Heart left ventricle (tissue), 16 donors: ENCODE measurements at places on chromosomes 5 and 9. TPM values are rescaled to one million over a fixed set of nuclear protein-coding genes. Genes with fewer than 3 reads are reported as not detected.

- no peaks in the 10 kb centered on the region for H3K4me1 ChIP-seq
- no peaks in the 10 kb centered on the region for H3K27me3 ChIP-seq
- no peaks in the 10 kb centered on the region for H3K36me3 ChIP-seq
- DNase-seq = no peak
- H3K4me3 ChIP-seq = no peak overlapping the region
These were observed 359.0 kb upstream of the DMAC1 start for GRCh38 chr9:8158574-8158973.

GRCh38 chr5:155729684-155730059, 597.3 kb upstream of the SGCD start:
- peak; percentile 78 for DNase-seq
- H3K36me3 ChIP-seq = no peaks in the 10 kb centered on the region
- peak overlapping the region; percentile 51 for H3K4me3 ChIP-seq
- H3K27ac ChIP-seq = peak overlapping the region; percentile 89

GRCh38 chr5:167785106-167785505, 506.3 kb upstream of the WWC1 start:
- H3K27me3 ChIP-seq = no peaks in the 10 kb centered on the region
- H3K36me3 ChIP-seq = no peaks in the 10 kb centered on the region
- no peak overlapping the region for H3K4me3 ChIP-seq
- peaks cover 22% of the 10 kb centered on the region for H3K4me1 ChIP-seq
- H3K27ac ChIP-seq = no peak overlapping the region

GRCh38 chr9:114263853-114264510, 58.9 kb upstream of the ORM1 start:
- DNase-seq = no peak
- H3K27ac ChIP-seq = no peak overlapping the region
- peaks cover 6% of the 10 kb centered on the region for H3K4me1 ChIP-seq
- no peak overlapping the region for H3K4me3 ChIP-seq

- H3K27ac ChIP-seq = no peak overlapping the region
- no peak for DNase-seq
- no peaks in the 10 kb centered on the region for H3K36me3 ChIP-seq
- H3K27me3 ChIP-seq = no peaks in the 10 kb centered on the region
- H3K4me3 ChIP-seq = no peak overlapping the region
These were observed 320.3 kb upstream of the CLINT1 start for GRCh38 chr5:158179271-158179670.

DNA sequence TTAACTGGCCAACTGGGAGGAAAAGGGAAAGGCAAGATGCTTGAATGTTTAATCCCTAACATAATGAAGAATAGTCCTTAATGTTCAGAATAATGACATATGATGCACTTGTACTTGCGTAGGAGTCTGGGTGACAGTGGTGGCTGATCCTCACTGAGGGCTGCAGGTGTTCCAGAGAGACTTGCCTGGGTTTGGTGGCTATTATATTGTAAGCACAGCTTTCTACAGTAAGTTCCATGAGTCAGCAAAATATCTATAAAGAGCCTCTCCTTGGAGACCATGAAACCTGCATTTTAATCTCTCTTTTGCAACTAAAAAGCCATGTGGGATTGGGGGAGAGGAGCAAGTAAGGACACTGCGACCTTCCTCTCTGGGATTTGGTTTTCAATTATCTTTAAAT, 1.9 kb upstream of the NPR2 start:
- no peak for DNase-seq
- H3K4me1 ChIP-seq = peaks cover 38% of the 10 kb centered on the region
- H3K36me3 ChIP-seq = no peaks in the 10 kb centered on the region
- no peak overlapping the region for H3K27ac ChIP-seq

DNA sequence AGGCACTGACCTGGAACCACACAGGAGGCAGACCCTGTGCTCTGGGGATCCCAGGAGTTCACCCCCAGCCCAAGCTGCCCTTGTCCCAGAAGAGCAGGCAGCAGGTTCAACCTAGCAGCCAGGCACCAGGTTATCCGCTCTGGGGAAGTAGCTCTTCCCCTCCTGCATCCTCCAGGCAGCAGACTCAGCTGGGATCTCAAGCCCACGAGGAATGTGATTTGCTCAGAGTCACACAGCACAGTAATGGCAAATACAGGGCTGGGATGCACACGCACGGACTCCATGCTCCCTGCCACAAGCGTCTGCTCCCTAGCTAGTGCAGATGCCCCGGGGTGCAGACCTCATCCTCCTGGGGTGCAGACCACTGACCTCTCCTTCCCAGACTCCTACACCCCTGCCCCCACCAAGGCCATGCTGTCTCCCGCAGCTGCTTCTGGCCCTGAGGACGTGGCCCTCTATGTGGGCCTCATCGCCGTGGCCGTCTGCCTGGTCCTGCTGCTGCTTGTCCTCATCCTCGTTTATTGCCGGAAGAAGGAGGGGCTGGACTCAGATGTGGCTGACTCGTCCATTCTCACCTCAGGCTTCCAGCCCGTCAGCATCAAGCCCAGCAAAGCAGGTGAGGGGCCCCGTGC, 25.5 kb downstream of the HK3 start:
- no peaks in the 10 kb centered on the region for H3K4me1 ChIP-seq
- no peaks in the 10 kb centered on the region for H3K36me3 ChIP-seq
- H3K27ac ChIP-seq = no peak overlapping the region

- no peaks in the 10 kb centered on the region for H3K27me3 ChIP-seq
- no peak overlapping the region for H3K4me3 ChIP-seq
- H3K27ac ChIP-seq = no peak overlapping the region
- DNase-seq = no peak
These were observed 344.7 kb upstream of the DAP start for GRCh38 chr5:11105696-11106095.

GRCh38 chr5:39015743-39016586, 58.2 kb downstream of the RICTOR start:
- no peak overlapping the region for H3K4me3 ChIP-seq
- peaks cover 17% of the 10 kb centered on the region for H3K36me3 ChIP-seq
- peaks cover 38% of the 10 kb centered on the region for H3K4me1 ChIP-seq

- peak overlapping the region; percentile 95 for H3K27ac ChIP-seq
- H3K36me3 ChIP-seq = no peaks in the 10 kb centered on the region
- H3K27me3 ChIP-seq = no peaks in the 10 kb centered on the region
- peaks cover 43% of the 10 kb centered on the region for H3K4me1 ChIP-seq
- peak overlapping the region; percentile 98 for H3K4me3 ChIP-seq
- no peak for DNase-seq
These were observed 490 bp downstream of the ICE1 start for GRCh38 chr5:5422819-5423515.

DNA sequence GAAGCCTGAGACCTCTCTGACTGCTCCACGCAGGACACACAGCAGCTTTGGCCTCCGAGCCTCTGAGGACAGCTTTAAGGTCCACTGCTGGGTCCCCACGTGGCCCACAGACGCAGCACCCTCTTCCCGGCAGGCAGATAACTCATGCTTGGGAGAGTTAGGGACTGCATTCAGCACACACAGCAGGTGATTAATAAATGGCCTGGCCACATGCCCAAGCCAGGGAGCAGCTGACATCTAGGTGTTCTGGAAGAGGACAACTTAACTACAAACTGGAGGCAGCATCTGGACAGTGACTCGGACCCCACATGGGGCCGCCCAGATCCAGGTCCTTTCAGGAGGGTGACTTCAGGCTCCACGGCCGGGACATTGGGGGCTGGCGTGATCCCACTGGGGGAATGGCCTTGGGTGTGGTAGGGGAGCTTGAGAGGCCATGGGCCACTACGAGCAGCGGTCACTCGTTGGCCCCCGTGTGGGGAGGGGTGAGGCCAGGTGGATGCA, 11.3 kb downstream of the NINJ1 start:
- peak; percentile 56 for DNase-seq
- H3K4me3 ChIP-seq = no peak overlapping the region
- H3K4me1 ChIP-seq = peaks cover 30% of the 10 kb centered on the region
- H3K27me3 ChIP-seq = no peaks in the 10 kb centered on the region
- peaks cover 57% of the 10 kb centered on the region for H3K36me3 ChIP-seq
- no peak overlapping the region for H3K27ac ChIP-seq

DNA sequence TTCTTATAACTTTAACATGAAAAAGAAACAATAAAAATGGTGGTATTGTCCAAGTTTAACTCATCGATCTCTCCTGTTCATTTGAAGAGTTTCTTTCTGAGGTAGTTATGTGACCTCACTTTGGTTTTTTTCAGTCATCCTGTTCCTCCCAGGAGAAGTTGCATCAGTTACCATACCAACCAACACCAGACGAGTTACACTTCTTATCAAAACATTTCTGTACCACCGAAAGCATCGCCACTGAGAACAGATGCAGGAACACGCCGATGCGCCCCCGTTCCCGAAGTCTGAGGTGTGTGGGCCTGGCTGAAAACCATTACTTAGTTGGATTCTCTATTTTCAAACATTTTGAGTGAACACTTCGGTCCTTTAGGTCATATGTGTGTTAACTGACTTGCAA, 96.3 kb downstream of the CD180 start:
- peaks cover 9% of the 10 kb centered on the region for H3K4me1 ChIP-seq
- H3K27me3 ChIP-seq = no peaks in the 10 kb centered on the region
- DNase-seq = no peak
- H3K27ac ChIP-seq = no peak overlapping the region
- H3K4me3 ChIP-seq = no peak overlapping the region
- no peaks in the 10 kb centered on the region for H3K36me3 ChIP-seq

- no peak for DNase-seq
- H3K27ac ChIP-seq = no peak overlapping the region
- no peaks in the 10 kb centered on the region for H3K4me1 ChIP-seq
- no peak overlapping the region for H3K4me3 ChIP-seq
- peaks cover 75% of the 10 kb centered on the region for H3K36me3 ChIP-seq
These were observed 45.7 kb downstream of the TEX10 start for GRCh38 chr9:100307080-100307479.

DNA sequence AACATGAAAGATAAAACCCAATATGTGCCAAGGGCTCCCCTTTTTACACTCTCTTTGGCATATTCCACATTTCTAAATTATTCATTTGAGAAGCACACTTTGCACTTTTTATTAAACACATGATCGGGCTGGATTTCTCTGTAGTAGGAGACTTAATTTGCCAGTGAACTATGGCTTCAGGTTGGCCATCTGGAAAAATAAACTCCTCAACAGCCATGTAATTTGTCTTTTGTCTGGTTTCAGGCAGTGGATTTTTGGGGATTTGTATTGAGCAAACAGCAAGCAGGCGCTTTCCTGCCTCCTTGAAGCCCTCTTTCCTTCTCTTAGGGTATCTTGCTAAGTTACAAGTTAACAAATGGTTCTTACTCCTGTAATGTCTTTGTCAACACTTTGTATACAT, 73.0 kb upstream of the DMRTA1 start:
- no peaks in the 10 kb centered on the region for H3K4me1 ChIP-seq
- H3K4me3 ChIP-seq = no peak overlapping the region
- H3K27me3 ChIP-seq = no peaks in the 10 kb centered on the region
- H3K36me3 ChIP-seq = no peaks in the 10 kb centered on the region
- H3K27ac ChIP-seq = no peak overlapping the region

SHOC1 gene
- total RNA-seq = not detected

C7 gene
- 107 TPM for total RNA-seq

ENTREP1 gene
- 23.8 TPM for total RNA-seq

MSMP gene
- not detected for total RNA-seq

FIBCD1 gene
- not detected for total RNA-seq

MORN5 gene
- total RNA-seq = not detected

FAM78A gene
- total RNA-seq = 24.8 TPM
